Dermis blood vessel endothelial cell (primary cell): ENCODE measurements at places on chromosomes 1 and 21.

DNA sequence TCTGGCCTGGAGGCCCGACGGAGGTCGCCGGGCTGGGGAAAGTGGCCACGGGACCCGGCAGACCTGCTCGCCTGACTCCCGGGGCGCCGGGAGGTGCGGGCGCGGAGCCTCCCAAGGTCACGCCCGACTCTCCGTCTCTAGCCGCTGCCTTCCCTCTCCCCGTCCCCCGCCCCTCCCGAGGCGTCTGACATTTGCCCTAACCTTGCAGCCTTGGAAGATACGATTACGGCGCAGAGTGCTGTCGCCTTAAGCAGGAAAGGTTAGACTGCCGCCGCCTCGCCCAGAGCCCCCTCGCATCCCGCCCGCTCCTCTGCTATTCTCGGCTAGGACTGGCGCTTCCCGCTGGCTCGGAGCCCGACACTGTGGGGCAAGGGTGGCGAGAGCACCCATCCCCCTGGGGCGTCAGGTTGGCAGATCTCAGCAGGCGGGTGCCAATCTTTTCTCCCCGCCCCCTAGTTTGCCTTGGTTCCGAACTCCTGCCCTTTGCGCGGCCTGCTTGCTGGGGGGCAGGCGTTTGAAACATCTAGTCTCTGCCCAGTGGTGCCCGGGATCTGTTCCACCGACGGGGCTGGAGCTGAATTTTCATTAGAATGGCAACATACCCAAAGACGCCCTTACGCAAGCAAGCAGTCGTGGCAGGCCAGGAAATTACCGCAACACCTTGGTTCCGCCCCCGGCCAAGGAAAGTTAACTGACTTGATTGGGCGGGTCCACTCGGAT lies 835 bp downstream of the PGM1 start:
- peak; percentile 51 for DNase-seq

GRCh38 chr21:45866551-45866950 lies 115.0 kb upstream of the COL6A1 start:
- no peak for DNase-seq

GRCh38 chr1:67627906-67628305 lies 57.1 kb upstream of the GADD45A start:
- DNase-seq, result no peak

DNA sequence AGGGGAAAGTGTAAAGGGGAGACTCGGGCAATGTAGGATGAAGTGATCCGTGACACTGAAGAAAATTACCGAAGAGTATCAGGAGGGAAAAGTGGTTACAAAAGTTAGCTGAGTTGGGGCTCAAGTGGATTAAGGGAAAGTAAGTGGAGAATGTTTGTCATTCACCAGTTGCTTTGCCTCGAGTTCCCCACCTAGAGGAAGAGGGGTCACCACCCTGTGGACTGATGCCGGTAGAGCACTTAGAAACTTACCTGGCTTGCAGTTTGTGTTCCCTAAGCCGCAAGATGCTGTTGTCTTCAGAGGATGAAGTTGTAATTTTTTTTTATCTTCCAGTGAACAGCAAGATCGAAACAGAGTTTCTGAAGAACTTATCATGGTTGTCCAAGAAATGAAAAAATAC lies 1.0 kb downstream of the PER3 start:
- no peak for DNase-seq

DNA sequence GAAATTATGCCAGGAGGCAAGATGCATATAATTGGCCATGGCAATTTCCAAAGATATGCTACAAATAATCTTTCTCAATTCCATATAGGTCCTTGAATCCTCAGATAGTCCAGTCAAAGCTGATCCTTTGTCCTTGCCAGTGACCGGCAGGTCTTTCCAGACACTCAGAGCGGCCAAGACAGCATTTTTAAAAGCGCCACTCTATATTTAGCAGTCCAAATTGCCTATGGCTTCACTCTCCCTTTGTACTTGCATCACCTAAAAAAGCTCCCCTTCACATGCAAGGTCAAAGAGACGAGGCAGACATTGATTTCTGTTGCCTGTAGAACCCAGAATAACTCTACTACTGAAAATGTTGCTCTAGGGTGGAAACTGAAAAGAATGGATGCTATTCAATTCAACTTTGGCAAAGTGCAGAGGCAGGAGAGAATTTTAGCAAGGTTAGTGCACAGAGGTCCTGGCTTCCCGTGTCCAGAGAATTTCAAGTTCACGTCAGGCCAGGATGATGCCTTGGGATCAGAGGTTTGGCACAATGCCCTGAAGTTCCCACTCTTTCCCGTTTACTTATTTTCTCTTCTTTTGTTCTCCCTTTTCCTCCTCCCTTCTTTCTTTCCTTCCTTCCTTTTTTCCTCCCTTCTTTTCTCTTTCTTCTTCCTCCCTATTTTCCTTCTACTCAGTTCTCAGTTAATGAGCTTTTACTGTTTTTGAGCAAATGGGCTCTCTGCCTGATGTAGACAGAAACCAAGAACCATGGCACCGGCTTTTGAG lies 108.5 kb downstream of the KCNK1 start:
- no peak for DNase-seq

DNA sequence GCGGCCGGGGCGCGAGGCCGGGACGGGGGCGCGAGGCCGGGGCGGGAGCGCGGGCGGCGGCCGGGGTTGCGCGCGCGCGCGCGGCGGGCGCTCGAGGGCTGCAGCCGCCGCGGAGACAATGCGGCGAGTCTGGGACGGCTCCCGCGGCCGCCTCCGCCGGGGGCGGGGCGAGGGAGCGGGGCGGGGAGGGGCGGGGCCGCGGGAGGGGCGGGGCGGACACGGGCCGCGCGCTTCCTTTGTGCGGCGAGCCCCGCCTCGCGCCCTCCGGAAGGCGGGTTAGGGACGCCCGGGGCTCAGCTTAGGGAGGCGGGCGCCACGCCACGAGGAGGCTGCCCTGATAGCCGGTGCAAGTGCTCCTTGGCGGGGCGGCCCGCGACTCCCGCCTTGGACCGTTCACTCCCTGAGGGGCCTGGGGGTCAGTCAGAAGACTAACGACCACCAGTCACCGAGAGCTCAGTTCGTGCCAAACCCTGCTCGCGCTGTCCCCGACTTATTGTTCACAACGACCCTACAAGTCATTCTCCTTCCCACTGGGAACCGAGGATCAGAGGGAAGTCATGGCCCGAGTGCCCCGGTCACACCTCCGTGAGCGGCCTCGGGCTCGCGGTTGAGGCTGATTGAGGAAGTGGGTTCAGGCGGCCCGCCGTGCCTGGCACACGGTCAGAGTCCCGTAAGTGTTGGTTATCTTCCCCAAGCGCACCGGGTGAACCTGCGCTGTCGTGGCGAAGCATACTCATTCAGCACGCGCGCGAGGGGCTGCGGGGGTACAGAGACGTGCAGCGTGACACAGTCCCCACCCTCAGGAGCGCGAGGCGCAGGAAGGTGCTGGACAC lies 29.1 kb upstream of the A3GALT2 start:
- DNase-seq, result peak; percentile 81

GRCh38 chr1:171798311-171798710 lies 16.9 kb downstream of the METTL13 start:
- DNase-seq, result no peak
